NCI-H2029 treated with DMSO at 0.1 percent for 48 hours (cell line): ENCODE measurements at places on chromosomes 16 and 17.

- DNase-seq: no peak
Measured at GRCh38 chr16:73183611-73184092, 135.7 kb upstream of the ZFHX3 start.

DNA sequence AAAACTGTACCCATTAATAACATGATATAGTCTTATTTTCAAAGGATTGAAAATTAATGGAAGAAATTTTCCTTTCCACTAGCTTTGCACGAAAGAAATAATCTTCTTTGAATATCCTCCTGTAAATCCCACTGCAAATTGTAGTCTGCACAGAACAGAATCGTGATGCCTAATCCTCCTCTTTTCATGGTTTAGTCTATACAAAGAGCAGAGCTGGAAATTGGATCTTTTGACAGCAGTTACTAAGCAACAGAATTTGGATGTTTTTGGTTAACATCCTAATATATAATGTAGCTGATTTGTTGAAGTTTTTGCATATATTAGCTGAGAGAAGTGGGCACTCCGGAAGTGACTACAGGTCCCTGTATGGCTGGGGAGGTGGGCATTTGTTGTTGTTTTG lies 98.6 kb downstream of the WNT3 start:
- DNase-seq: no peak

DNA sequence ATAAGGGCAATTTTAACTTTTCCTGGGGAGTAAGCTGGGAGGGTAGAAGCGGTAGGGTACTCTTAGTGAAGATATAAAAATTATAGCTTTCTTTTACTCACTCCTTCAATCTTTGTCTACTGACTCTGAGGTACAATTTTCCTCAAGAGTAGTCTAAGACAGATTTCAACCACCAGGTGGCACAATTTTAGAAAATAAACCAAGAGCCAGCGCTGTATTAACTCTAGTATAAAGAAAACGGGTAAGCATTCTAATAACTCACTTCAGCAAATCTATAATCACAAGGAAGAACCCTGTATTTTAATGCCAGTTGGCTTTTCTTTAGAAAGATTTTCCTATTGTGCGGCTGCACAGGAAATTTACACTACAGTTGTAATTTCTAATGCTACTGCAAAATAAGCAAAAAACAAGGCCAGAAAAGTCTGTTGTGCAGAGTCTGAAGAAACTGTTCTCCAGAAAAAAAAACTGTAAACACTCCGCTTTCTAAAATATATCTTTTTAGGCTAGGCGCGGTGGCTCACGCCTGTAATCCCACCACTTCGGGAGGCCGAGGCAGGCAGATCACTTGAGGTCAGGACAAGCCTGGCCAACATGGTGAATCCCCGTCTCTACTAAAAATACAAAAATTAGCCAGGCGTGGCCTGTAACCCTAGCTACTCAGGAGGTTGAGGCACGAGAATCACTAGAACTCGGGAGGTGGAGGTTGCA lies 1.9 kb downstream of the CMC2 start:
- DNase-seq: peak; percentile 15

DNA sequence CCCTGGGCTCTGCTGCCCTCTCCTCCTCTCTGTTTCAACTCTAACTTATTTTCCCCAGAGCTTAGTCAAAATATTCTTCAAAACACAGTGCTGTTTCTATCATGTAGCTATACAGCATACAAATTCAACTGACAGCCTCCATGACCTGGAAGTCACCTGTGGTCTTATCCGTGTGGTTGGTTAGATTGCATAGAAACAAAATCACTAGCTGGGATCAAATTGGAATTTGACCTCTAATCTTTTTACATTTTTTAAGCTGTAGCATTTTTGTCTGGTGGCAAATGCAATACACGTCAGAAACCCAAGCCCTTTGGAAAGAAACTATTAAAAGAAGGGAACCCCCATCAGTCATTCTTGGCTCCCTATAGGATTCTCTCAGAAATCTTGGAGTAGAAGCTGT lies 57.3 kb downstream of the ABCC12 start:
- no peak for DNase-seq

- no peak for DNase-seq
Measured at GRCh38 chr16:57612494-57612893, 15.9 kb upstream of the ADGRG1 start.

DNA sequence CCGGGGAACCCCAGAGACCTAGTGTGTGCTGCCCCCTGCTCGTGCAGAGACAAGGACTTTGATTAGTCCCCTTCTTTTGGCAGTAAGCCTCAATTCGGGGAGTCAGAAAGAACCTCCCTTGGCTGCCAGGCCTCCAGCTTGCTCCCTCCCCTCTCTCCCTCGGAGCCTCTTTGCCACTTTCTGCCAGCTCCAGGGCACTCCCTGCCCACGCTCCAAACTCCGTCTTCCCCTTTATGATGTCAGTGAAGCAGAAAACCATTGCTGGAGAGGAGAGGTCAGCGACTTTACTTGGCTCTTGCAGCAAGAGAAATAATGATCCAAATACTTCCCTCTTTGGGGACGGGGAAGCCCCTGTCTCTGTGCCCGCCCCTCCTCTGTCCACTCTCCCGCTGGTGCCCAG lies 28.1 kb downstream of the TTYH2 start:
- DNase-seq: no peak

DNA sequence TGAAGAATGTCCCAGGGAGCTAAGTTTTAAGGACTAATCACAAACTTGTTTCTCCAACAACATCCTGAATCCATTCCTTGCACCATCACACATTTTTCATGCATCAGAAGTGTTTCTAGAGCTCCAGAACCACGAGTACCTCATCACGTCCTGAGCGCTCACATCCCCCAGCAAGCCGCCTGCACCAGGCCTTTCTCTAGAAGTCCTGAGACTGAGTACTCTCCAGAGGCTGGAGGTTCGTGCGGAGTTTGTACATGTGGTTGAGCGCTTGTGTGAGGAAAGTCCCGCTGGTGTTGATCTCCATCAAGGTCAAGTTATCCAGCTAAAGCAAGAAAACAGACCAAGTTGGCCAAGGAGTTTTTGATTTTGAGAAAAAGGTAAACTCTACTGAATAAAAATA lies 10.7 kb downstream of the GINS2 start:
- DNase-seq: no peak

DNA sequence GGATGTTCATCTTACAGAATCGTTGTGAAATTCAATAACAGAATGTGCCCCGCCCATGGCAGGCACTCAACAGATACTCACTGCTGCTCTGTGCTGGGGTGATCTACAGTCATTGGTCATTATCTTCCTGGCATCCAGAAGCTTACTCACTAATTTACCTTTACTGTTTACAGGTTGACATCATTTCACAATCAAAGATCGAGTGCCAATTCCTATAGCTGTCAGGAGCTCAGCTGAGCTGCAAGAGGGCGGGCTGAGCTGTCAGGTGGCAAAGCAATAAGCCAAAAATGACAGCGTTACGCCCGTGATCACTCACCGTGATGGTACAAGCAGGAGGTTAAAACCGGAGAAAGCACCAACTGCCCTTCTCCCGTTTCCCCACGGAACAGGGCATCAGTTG lies 51.2 kb downstream of the LITAF start:
- peak; percentile 71 for DNase-seq
